ENCODE measurements at places on chromosomes 2 and 18.

- no peak for DNase-seq
Observed at GRCh38 chr2:28674062-28674712, 77.4 kb upstream of the PPP1CB start.

GRCh38 chr2:142165790-142166189 lies 35.0 kb upstream of the LRP1B start:
- peak; percentile 15 for DNase-seq

- DNase-seq: peak; percentile 10
Observed at GRCh38 chr2:106970471-106971261, 84.7 kb upstream of the ST6GAL2 start.

GRCh38 chr2:144922519-144922918 lies 402.6 kb upstream of the ZEB2 start:
- DNase-seq: no peak

DNA sequence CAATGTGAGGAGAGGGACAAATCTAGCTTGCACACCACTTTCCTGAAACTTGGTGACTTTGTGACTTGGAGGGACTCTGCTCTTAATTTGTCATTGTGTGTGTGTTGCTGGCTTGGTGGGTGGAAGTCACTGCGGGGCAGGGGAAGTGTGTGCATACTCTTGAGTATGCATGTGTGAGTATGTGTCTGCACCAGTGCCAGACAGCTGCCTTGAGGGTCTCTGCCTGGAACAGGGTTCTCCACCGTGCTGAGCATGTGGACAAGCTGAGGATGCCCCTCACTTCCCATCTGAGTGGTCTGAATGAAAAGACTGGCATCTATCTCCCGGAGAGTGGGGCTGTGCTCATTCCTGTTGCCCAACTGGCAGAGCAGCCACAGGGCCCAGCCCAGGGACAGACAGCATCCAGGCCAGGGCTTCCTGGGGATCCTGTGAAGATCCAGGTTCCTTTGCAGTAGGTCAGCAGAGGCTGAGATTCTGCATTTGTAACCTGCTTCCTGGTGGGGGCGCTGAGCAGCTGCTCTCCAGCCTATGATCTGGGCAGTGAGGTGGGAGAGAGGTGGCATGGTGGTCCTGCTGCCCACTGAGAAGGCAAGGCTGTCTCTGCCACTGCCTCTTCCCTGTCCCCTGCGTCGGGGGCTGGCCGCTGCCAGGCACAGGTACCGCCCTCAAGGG lies 138.9 kb upstream of the HAAO start:
- no peak for DNase-seq

Data from GM04504 (cell line).